Amniotic stem cell (primary cell): ENCODE measurements at places on chromosomes 3 and 15.
A peak's percentile ranks its signal among the peaks of the same experiment; 100 is the strongest.

DNA sequence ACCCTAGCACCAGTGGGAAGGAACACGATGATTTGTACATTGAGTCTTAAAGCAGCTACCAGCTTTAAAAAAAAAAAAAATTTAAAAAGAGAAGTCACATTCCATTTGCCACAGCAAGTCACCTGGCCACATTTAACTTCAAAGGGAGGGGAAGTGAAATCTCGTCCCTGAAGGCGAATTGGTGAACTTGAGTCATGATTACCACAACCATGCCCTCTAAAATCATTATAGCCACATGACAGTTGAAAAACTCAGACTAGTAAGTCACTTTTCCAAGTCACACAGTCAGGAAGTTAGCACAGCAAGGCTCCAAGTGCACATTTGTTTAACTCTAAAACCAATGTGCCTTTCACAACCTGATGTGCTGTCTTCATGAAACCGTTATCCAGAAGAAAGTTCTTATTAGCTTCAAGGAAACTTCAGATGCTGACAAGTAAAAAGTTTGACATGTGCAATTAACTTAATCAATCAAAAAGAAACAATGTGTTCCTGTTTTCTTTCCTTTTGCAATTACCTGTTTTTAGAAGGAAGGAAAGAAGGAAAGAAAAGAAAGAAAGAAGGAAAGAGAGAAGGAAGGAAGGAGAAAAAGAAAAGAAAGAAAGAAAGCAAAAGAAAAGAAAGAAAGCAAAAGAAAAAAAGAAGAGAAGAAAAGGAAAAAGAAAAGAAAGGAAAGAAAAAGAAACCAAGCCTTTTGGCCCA lies 8.3 kb upstream of the THSD4 start:
- no peak for DNase-seq

DNA sequence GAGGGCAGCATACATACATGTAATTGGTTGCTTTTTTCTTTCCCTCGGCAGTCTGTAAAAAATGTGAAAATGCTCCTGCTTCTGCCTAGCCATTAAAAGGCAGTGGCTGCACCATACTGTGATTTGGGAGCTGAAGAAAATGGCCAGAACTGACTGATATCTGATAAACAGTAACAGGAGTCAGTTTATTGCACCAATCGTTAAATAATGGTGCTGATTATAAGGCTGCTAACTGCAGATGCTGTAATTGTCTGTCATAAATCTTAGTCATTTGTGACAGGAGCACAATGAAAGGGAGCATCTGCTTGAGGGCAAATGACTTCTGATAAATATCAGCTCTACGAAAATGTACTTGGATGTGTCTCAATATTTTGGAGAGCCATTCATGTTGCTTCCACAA lies 263.1 kb upstream of the DNAJC19 start:
- no peak for DNase-seq

DNA sequence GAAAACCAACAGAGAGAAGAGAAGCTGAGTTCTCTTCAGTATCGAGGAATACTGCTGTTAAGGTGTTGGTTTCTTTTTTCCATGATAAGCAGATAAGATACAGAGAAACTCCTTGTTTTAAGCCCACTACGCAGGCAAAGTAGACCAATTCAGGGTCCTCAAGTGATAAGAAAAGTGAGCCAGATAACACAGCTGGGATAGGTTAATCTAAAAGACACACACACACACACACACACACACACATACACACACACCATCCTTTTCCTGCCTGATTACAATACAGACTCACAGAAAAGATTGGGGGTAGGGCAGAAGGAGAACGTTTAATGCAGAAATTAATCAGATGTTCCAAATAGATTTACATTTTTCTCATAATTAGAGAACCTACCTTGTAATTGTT lies 6.5 kb upstream of the PHLDB2 start:
- DNase-seq: no peak

DNA sequence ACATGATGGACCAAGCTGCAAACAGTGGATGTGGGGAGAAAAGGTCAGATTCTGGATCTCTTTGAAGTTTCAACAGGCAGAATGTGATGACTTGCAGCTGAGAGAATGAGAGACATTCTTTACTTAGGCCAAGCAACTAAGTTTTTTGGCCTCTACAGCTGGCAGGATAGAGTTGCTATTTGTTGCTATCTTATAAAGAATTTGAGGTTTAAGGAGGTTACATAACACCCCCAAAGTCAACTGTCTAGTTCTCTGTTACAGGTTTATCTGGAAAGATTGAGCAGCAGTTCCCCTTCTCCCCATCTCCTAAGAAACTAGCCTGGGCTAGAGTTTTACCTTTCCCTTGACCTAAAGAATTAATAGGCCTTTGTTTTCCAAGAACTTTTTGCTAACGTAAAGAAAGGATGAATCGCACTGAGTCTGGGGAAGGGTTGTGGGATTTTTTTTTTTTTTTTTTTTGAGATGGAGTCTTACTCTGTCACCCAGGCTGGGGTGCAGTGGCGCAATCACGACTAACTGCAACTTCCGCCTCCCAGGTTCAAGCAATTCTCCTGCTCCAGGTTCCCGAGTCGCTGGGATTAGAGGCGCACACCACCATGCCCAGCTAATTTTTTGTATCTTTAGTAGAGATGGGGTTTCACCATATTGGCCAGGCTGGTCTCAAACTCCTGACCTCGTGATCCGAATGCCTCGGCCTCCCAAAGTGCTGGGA lies 26.6 kb upstream of the SLMAP start:
- no peak for DNase-seq

- no peak for DNase-seq
Measured at GRCh38 chr3:196049653-196050052, 32.2 kb downstream of the TFRC start.

DNA sequence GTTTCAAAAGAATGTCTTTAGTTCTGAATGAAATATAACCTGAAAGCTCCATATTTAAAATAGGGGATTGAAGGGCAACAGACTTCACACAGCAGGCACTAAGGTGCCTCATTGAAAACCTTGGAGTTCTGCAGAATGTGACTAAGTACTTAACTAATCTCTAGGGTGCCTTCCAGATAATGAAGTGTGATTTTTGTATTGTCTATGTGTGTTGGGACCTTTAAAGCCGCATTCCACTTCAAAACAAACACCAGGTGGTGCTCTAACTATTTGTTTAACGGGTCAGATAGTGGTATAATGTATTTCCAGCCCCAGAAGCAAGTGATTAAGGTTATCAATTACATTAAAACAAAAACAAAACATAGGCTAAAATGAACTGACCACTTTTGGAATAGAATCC lies 28.0 kb downstream of the TFG start:
- DNase-seq: no peak

DNA sequence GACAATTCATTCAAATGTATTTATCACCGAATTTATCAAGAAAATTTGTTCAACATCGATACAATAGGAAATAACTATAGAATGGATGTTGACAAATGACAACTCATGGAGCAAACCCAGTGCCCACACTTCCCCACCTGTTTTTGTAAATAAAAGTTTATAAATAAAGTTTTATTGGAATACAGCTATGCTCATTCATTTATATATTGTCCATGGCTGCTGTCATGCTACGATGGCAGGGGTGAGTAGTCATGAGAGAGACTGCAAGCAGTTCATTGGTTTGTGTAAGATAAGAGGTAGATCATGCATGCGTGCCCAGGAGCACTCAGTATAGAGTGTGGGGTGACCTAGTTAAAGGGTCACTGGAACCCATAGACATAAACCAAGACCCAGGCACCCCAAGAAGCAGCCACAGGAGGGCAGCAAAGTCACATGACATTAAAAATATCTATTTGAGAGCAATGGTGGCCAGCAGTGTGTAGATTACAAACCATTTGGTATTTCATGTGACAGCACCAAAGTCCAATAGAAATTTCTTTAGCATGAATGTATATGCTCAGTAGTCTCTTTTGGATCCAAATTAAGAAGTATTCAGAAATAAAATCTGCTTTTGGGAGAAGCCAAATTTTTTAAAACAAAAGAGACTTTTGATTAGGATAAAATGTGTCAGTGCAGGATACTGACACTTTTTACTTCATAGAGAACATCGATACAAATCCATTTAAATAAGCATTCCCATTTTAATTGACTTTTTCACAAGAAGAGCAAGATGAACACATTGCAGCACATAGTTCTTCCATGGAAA lies 794.8 kb downstream of the MCTP2 start:
- DNase-seq: peak; percentile 12

DNA sequence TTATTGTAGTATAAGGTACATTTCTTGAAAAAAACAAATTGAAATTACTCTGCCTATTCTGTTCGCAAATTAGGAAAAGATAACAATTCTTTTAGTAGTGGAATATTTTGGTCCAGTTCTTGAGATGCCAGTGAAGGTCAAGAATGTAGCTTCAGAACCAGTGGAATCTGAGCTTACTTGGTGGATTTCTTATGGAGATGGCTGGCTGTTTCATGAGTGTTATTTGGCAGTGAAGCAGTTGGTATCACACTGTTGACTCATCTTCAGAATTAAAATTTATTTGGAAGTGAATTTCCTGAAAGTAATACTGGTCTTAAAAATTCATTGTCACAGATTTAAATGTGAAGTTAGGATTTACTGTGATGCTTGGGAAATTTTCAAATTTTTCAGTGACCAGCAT lies 19.1 kb downstream of the RNF13 start:
- no peak for DNase-seq
